ENCODE measurements at places on chromosomes 7 and 10.

GRCh38 chr7:2633538-2634266 lies 1.9 kb downstream of the TTYH3 start:
- DNase-seq, result peak; percentile 35

- no peak for DNase-seq
These were observed 18.8 kb upstream of the CLDN12 start for GRCh38 chr7:90384433-90384832.

DNA sequence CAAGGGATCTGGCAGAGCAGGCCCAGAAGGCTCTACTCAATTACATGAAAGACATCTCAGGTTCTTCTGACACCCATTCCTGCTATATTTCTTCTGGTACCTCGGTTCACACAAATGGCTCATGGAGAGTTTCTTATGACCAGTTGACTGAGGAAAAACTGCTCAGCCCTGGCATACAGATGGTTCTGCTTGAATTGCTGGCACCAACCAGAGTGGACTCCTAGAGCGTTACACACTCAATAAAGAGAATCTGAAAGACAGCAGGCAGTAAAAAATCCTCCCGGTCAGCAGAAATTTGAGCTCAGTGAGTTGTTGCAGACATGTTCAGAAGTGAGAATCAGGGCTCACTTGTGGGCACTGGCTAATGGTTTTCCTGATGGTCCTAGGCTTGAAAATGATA lies 434.4 kb downstream of the TCERG1L start:
- no peak for DNase-seq

DNA sequence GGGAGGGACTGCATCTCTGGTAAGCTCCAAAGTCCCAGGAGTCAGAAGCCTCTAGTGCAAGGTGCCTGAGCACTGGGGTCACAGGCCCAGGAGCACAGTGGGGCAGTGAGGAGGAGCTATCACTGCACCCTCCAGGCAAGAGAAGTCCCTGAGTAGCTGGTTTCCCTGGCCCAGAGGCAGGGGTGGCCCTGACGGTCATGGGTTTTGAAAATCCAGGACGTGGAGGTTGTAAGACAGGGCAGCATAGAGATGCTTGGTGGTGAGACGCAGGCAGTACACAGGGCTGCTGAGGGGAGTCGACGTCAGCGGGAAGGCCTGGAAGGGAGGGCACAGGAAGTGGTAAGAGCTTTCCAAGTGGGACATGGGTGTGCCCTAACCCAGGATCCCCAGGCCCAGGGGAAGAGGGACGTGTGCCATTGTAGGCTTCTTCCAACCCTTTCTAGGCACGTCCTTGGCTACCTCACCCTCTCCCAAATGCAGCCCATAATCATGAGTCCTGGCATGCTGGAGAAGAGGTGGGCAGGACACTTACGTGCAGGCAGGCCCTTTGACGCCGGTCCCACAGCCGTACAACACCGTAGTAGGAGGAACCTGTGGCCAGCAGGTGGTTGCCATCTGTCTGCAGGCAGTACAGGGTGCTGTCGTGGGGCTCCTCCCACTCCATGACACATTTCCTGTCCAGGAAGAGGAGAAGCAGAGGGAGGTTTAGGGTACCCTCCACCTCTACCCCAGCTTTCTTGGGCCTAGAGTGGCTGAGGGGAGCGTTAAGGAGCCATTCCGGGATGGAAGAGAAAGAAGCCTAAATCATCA lies 23.2 kb downstream of the DPCD start:
- no peak for DNase-seq

GRCh38 chr7:75584354-75584753 lies 92.2 kb downstream of the SPDYE5 start:
- no peak for DNase-seq
